CD4-positive, CD25-positive, alpha-beta regulatory T cell (primary cell): ENCODE measurements at places on chromosomes 2 and 18.

GRCh38 chr18:45672637-45673036, 51.3 kb upstream of the SLC14A1 start:
- no peak for DNase-seq

- DNase-seq, result no peak
Observed at GRCh38 chr2:120809609-120810440, 74.2 kb downstream of the GLI2 start.

DNA sequence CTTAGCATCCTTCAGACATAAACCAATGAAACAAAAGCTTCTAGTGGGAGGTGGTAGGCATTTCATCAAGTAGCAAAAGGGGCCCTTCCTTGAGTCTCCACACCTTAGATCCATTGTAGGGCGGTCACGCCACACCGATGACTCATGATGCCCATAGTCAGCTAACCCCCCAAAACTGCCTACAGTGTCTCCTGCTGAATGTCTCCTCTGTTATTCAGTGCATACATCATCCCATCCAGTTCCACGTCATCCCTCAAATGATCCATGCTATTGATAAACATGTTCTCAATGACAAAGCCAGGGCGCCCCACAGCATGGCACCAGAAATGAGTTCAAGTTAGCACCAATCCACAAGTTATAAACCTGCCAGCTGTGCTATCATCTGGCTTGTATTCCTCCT, 57.4 kb upstream of the ACKR3 start:
- no peak for DNase-seq

DNA sequence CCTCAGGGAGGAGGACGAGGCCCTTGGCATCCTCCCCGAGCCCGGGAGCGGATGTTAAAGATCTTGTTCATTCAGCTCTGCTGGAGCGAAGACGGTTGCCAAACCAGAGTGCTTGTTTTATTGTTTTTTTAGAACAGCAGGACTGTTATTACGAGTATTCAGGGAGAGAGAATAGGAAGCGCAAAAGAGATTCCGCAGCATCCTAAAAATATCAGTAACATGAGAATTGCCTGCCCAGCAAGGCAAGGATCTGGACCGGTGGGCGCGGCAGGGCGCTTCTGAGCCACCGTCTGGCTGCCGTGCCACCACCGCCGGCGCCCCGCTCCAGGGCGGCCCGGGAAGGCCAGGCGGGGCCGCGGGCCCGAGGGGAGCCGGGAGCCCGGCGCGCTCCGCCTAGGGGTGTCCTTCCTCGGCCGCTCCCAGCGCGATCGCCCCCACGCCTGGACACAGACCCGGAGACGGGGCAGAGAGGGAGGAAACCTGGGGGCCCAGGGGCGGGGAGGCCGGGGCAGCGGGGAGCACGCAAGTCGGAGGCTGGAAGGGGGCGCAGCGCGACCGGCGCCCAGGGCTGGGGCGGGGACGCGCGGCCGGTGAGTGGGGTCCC, 843 bp downstream of the CYS1 start:
- DNase-seq, result no peak

GRCh38 chr2:162217598-162217997, 25.6 kb downstream of the FAP start:
- no peak for DNase-seq

- no peak for DNase-seq
Observed at GRCh38 chr2:127107622-127107999, 657 bp upstream of the BIN1 start.

- DNase-seq, result no peak
Observed at GRCh38 chr2:67626656-67627055, 229.5 kb downstream of the ETAA1 start.

DNA sequence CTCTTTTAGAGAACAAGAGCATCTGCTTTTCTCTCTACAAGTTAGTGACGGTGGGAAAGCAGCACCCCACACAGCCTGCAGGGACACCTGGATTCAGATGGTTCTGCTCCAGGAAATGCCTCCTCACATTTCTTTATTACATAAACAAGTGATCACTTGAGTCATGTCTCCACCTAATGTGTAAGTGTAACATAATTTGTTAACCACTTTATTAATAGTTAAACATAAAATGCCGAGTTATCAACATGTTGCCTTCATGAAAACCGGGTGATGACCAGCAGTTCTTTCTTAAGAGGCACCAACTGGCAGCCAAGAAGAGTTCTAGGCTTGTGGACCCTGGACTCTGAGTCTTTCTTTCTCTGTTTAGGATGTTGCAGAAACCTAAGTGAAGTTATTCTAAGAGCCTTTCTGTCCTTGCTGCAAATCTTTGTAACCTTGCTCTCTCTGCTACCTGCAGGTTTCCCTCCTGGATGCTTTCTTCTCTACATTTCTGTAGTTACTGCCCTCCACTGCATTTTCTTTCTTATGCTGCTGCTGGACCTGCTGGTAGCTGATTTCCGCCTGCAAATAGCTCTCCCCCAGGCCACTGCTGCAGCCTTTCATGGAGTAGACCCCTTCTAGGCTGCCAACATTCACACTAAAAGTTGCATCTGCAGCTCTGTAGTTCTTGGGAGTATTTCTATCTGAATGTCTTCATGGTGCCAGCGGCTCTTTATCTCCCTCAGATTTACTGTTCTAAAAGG, 24.3 kb downstream of the UPP2 start:
- no peak for DNase-seq

- DNase-seq, result no peak
Observed at GRCh38 chr2:240430595-240430994, 4.9 kb upstream of the GPC1 start.

DNA sequence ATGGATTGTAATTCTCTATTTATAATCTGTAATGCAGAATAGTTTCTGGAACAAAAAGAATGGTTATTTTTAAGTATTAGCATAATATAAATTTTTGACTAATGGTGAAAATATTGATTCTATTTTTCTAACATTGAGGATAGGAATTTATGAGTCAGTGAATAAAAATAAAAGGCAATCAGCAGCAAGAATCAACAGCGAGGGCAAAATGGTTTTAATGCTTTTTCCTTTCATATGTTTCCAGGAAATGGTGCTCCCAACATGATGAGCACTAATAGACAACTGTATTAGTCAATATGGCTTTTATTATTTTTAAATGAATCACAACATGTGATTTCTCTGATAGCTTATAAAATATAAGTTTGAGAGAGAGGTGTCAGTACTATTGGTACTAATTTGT, 90.7 kb upstream of the TFPI start:
- no peak for DNase-seq

GRCh38 chr18:8142131-8142711, 467.0 kb upstream of the RAB12 start:
- DNase-seq, result no peak
